ENCODE measurements at places on chromosomes 3 and 15.

DNA sequence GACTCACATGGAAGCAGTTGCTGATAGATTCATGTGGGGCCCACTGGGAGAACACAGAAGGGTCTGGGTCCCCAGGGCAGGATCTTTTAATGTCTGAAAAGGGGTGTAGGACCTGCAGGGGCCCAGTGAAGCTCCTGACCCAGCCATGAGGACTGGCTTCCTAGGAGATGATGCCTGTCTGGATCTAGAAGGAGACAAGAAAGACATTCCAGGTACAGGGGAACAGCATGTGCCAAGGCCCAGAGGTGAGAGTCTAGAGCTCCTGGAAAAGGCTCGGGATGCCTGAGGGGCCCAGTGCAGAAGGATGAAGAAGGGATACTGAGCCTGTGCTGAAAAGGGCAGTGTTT lies 4.7 kb upstream of the SEMA3F start:
- no peak for DNase-seq

GRCh38 chr3:89180334-89180733 lies 72.9 kb downstream of the EPHA3 start:
- DNase-seq = no peak

DNA sequence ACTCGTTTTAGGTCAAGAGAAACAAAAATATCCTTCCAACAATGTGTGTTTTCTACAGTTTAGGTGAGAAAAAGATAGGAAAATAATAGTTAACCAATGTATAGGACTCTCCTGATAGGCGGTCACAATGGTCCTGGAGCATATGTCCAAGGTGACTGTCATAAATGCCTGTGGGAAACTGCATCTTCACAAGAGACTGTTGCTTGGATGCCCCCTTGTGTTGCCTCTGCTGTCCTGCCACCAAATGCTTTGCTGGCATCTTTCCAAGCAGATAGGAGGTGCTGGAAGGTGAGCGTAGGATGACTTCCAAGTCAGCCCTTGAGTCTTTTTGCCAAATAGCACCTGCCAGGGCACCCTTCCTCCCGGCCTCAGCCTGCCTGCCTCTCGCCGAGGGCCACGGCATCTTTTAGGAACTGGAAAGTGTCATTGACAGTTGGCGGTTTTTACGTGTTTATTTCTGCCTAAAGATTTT lies 24.1 kb upstream of the SACM1L start:
- DNase-seq = peak; percentile 17

DNA sequence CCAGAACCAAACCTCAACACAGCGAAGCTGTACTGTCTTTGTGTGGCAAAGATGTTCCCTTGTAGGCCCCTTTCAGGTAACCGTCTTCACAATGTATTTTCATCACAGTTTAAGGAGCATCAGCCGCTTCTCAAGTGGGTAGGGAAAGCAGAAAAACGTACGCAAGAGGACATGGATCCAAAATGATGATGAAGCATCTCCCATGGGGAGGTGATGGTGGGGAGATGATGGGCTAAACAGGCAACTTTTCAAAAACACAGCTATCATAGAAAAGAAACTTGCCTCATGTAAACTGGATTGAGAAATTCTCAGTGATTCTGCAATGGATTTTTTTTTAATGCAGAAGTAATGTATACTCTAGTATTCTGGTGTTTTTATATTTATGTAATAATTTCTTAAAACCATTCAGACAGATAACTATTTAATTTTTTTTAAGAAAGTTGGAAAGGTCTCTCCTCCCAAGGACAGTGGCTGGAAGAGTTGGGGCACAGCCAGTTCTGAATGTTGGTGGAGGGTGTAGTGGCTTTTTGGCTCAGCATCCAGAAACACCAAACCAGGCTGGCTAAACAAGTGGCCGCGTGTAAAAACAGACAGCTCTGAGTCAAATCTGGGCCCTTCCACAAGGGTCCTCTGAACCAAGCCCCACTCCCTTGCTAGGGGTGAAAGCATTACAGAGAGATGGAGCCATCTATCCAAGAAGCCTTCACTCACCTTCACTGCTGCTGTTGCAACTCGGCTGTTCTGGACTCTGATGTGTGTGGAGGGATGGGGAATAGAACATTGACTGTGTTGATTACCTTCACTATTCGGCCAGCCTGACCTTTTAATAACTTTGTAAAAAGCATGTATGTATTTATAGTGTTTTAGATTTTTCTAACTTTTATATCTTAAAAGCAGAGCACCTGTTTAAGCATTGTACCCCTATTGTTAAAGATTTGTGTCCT lies 60.0 kb downstream of the AAGAB start:
- DNase-seq = no peak

- no peak for DNase-seq
Observed at GRCh38 chr15:73821181-73821580, 52.2 kb upstream of the TBC1D21 start.

- no peak for DNase-seq
Observed at GRCh38 chr3:195208183-195208582, 62.8 kb downstream of the XXYLT1 start.

GRCh38 chr15:58119016-58119415 lies 19.2 kb upstream of the AQP9 start:
- no peak for DNase-seq
